ENCODE measurements at places on chromosomes 3 and 15.

GRCh38 chr3:127690823-127691452 lies 18.2 kb downstream of the ABTB1 start:
- DNase-seq: peak; percentile 57

DNA sequence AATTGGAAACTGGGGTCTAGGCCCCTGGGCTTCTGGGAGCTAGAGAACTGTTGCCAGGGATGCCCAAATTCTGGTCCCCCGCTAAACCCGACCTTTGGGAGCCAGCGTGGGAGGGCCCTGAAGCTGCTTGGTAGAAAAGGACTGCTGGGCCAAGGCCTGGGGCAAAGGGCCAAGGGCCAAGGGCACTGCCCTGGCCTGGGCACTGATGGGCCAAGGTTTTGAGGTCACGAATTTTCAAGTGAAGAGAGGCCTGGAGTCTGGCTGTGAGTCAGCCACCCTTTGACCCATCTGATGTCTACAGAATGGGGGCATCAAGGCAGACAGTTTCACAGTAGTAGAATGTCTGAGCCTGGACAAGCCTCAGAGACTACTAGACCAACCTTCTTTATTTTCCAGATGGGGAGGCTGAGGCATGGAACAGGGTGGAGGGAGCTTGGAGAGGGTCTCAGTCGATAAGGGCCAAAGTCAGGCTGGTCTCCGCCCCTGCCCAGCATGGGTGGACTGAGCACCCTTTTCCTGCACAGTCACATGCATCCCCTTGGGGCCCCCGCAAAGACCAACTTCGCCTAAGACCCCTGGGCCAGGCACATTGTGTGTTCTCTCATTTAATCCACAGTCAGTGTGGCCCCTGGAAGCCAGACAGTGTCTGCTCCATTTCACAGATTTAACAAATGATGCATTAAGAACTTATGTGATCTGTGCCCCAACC lies 66.3 kb downstream of the ATP2B2 start:
- DNase-seq: no peak

GRCh38 chr3:69324362-69325025 lies 61.4 kb downstream of the FRMD4B start:
- DNase-seq: peak; percentile 27

- DNase-seq: no peak
Observed at GRCh38 chr3:20488151-20488550, 302.1 kb upstream of the SGO1 start.

DNA sequence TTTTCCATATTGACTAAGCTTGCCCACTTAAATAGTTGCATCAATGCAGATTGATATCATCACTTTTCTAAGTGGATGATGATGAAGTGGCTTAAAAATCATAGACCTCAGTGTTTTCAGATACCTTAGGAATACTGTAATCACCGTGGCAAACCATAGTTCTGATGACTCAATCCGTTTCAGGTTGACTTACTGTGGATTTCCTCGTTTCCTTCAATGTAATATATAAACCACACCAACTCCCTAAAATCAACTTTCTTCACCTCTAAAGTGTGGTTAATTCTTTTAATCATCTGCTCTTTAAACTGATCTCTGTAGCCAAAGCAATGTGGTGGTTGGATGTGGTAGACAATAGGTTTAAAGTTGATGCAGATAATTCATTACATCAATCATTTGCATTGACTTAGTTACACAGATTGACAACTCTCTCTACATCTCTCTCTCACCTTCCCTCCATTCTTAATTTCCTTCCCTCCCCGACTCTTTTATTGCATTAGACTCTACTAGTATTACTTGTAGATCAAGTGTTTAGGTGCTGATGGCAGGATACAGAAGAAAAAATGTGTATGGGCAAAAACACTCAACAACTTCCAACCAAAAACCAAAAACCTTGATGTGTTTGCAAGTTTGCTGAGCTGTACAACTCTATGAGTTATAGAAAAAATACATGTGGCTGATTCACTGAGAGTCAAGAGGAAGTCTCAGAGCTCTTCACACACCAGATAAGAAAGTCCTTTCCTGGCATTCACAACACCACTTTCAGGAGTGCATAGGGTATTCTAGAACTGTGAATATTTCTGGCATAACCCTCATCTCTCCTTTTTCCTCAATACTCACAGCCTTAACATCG lies 243.5 kb downstream of the NFKBIZ start:
- no peak for DNase-seq

DNA sequence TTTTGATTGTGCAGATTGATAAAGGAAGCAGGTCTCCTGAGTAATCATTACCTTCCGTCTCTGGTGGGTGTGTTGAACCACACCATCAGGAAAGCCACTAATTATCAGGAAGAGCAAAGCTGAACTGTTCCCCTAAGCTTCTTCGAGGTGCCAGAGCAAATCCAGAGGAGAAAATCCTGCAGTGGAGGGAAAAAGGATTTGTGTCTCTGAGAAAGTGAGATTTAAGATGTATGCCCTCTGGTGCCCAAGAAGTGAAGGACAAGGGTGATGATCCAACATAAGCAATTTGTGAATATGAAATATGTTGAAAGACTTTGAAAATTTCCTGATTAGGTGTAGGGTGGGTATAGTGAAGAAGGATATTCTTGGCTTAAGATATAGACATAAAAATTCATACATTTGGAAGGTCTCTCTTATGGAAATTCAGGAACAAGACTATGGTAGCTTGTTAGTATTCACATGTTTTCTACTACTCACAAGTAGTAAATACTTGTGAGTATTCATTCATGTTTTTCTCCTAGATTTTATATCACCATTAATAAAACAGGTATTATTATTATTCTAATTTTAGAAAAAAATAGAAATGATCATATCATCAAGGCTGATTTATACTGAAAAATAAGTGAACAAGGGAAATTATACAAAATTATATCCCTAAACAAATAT lies 34.8 kb downstream of the COMMD2 start:
- peak; percentile 60 for DNase-seq

DNA sequence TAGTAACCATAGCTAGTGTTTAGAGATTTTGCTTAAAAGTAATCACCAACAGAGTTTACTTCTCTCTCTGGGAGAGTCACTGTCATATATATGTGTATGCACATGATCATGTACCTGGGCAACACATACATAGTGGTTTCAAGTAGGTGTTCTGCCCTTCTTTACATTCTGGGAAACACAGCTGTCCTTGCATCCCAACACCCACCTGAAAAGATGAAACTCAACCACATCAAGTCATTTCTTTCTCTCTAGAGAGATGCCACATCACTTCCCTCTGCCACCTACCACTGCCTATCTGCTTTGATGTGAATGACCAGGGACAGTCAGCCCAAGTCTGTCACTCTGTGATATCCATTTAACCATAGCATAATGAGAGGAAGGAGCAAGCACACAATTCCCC lies 155.8 kb upstream of the GADL1 start:
- no peak for DNase-seq

- DNase-seq: peak; percentile 85
Observed at GRCh38 chr15:74251131-74251811, 15.1 kb downstream of the CCDC33 start.

DNA sequence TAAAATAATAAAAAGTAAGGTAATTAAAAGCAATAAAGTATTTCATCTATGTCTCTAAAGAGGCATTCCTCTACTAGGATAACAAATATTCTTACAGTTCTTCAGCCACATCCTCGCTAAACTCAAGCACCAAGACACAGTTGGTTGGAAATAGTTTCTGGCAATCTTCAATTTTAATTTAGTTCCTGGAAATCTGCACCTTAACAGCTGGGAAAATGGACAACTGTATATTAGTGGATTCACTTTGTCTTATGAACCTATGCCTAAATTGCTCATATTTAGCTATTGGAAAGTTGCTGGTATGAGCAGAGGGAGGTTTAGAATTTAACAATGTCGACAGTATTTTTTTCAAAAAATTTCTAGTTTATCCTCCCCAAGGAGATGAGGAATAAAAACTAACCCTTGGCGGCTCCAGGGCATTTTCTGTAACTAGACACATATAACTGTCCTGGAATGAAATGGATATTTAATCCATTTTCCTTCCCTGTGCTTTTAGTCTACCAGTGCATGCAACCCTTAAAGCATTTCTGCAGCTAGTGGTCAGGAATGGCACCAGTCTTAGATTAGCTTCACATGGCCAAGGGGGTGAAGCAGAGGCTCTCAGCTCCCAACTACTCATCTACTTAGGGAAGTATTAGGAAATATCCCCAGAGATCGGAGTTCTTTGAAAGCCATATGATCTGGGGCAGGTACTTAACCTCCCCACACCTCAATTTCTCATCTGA lies 290.0 kb upstream of the THBS1 start:
- no peak for DNase-seq

DNA sequence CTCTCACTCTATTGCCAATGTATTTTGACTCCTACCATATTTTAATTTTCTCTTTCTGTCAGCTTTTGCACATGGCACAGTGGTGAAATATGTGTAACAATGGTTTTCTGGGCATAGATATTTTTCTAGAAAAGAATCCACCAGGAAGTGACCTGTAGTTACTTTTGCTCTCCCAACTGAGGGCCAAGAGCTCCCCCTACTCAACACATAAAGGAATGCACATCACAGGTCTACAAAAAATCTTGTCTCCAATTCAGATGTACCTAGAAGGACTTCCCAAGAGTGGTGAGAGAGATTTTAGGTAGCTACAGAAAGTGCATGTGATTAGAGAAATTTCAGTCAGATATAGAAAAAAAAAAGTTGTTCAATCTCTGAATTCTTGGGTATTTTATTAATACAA lies 15.6 kb downstream of the CPA3 start:
- no peak for DNase-seq

DNA sequence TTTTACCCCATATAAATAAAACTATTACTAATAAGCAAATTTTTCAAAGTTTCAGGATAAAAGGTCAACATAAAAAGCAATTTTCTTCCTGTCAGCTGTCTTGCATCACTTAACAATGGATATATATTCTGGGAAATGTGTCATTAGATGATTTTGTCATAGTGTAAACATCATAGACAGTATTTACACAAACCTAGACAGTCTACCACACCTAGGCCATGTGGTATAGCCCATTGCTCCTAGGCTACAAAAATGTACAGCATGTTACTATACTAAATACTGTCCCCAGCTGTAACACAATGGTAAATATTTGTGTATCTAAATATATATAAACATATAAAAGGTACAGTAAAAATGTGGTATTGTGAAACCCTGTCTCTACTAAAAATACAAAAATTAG lies 156.7 kb downstream of the ANO10 start:
- no peak for DNase-seq

DNA sequence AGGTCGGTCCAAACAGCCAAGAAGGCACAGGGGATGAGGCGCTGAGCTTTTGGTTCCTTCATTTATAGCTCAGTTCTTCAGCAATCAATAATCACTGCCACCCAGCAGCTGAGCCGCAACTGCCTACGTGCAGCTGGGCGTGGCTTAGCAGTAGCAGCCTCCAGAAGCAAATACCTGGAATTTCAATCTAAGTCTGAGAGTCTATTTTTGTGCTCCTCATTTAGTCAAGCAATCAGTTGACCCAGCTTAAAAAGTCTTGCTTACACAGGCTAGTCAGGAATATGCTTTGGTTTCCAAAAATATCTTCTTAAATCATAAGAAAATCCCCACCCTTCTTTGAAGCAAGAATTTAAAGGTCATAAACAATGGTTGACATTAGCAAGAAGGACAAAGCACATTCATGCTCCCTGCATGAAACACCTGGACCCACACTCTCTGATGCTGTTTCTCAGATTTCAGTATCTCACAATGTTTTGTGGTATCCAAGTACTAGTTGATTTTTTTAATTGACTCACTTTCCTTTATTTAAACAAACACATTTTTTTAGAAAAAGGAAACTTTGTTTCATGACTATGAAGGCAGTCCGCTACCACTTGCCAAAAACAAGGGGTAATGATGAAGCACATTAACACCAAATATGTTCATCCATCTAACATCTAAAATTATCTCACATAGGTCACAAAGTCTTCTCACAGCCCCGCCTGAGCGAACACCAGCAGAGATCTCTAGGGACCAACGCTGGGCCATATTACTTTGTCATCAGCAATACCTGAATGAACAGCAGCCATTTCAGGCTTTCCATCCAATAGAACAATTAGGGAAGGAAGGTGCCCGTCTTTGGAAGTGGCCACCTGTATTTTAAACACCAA lies 106.1 kb downstream of the OXNAD1 start:
- DNase-seq: no peak

GRCh38 chr3:177035676-177036075 lies 161.6 kb downstream of the TBL1XR1 start:
- DNase-seq: no peak

DNA sequence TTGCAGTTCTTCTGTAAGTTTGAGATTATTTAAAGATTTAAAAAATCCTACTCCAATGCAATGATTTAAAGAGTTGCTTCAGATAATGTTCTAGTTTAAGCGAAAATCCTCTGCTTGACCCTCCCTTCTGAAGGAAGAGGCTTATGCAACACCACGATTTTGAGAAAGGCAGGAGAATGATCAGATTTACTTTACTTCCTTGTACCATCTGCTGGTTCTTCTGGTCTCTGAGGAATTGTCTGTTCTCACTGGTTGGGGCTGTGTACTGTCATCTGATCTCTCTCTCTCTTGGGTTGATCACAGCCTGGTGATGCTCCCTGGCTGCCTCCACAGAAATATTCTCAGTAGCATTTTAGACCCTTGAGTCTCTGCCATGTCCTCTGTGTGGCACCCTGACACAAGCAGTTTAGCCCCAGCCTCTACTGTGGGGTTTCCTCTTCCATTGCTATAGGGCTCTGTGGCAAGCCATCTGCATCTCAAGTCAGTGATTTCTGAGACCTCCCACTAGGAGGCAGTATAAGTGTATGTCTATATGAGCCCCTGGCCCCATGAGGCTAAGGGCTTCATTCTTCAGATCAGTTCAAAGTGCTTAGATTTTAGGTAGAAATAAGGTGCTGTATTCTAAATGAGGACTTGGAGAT lies 50.8 kb upstream of the PLAAT1 start:
- DNase-seq: peak; percentile 20

GRCh38 chr15:31214864-31215489 lies 111.7 kb upstream of the KLF13 start:
- DNase-seq: no peak

- DNase-seq: no peak
Observed at GRCh38 chr3:116837483-116837882, 127.9 kb downstream of the TUSC7 start.

- DNase-seq: no peak
Observed at GRCh38 chr15:64519897-64520296, 59.5 kb downstream of the ZNF609 start.

DNA sequence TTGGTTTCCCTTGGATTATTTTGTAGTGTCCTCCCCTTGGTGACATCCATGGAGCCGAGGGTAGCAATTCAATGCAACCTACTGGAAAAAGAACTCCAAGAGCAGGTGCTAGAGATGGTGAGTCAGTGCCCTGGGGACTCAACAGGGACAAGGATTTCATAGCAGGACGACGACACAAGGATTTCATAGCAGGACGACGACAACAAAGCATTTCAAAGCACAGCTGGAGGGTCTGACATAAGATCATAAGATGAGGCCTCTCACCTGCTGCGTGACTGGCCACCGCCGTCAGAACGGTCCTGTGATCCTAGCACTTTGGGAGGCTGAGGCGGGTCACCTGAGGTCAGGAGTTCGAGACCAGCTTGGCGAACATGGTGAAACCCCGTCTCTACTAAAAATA lies 22.5 kb downstream of the NRROS start:
- no peak for DNase-seq

GRCh38 chr15:71635735-71636134 lies 174.6 kb upstream of the NR2E3 start:
- no peak for DNase-seq

Data from adrenal gland (tissue), 19 donors.